ENCODE measurements at places on chromosomes 3 and 15. TPM values are rescaled to one million over a fixed set of nuclear protein-coding genes. Genes with fewer than 3 reads are reported as not detected.
A peak's percentile ranks its signal among the peaks of the same experiment; 100 is the strongest.

DNA sequence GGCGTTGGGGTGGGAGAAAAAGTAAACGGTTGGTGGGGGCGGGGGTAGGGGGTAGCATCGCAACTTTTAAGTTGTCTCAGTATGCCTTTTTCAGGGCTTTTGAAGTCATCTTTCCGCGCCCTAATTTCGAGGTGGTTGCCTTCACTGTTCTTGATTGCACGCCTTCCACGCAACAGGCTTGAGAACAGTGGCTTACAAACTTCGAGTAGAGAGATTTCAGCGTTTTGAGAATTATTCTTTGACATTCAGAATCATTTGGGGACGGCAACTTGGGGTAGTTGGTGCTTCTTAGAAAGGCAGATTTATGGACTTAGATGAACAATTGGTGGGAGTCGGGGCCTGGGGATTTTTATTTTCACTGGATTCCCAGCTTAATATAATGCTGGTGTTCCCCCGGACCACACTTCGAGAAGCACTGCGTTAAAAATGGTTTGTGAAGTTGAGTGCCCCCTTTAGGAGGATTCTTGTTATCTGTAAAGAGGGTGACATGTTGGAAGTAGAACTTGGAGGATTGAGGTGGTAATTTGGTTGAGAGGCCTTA, 880 bp downstream of the PPP4R2 start:
- DNase-seq = peak; percentile 60

- DNase-seq = no peak
These were observed 60.3 kb downstream of the STRIT1 start for GRCh38 chr3:155233213-155233612.

NR2E3 gene
- polyA plus RNA-seq = 0.62 TPM

GRCh38 chr3:122825460-122825859, 30.6 kb downstream of the SLC49A4 start:
- no peak for DNase-seq

DNA sequence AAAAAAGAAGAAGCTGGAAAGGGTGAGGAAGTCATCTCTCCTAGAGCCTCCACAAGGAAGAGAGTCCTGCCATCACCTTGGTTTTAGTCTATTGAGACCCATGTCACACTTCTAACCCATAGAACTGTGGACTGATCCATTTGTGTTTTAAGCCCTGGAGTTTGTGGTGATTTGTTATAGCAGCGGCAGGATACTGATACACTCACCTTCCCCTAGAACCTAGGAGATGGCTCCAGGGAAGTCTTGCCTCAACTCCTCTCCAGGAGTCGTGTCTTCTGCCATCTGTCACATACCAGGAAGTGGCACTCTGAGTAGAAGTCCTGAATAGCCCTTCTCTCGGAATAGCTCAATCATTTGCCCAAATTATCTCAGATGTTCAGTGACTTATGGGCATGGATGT, 14.6 kb upstream of the APBA2 start:
- no peak for DNase-seq

DNA sequence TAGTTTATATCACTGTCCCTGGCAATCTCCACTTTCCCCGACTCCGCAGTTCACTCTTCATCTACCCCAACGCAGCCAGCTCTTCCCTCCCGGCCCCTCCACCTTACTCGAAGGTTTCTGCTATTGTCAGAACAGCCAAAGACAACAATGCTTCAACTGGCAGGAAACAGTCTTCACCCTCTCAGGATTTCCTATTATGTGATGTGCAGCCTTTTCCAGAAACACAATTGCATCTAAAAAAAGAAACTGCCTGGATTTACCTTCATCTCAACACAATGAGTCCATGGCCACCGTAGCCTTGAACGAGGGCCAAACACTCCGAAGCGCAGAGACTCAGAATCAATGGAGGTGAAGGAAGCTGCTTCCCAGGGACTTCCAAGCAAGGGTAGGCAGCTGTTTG, 182.1 kb upstream of the TSC22D2 start:
- DNase-seq = no peak

DNA sequence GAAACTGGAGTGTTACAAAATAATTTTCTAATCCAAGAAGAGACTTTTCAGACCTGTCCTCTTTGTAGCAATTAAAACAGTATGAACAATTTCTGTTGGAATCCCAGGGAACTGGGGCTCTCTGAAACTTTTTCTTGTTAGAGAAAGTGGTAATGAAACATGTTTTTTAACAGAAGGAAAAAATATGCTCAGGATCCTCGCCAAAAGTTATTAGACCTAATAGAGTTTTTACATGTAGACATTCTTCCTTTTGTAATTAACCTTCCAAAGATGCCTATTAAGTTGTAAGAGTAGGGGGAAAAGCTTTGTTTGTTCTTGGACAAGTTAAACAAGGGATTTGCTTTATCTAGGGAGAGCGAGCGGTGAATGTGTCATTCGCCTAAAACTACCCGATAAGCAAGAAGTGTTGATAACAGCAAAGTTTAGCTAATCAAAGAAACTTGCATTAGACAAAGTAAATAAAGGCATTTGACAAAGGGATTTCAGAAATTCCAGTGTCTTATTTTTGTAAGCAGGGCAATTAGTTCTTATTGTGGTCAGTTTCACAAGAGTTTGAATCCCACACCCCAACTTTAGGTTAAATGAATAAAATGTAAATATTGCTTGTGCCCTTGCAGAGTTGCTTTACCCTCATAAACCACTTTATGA, 2.3 kb downstream of the RARB start:
- no peak for DNase-seq

CCDC71 gene
- polyA plus RNA-seq = 28.5 TPM

GOLGA6B gene
- polyA plus RNA-seq = not detected

DLEC1 gene
- polyA plus RNA-seq = 1.2 TPM

DNA sequence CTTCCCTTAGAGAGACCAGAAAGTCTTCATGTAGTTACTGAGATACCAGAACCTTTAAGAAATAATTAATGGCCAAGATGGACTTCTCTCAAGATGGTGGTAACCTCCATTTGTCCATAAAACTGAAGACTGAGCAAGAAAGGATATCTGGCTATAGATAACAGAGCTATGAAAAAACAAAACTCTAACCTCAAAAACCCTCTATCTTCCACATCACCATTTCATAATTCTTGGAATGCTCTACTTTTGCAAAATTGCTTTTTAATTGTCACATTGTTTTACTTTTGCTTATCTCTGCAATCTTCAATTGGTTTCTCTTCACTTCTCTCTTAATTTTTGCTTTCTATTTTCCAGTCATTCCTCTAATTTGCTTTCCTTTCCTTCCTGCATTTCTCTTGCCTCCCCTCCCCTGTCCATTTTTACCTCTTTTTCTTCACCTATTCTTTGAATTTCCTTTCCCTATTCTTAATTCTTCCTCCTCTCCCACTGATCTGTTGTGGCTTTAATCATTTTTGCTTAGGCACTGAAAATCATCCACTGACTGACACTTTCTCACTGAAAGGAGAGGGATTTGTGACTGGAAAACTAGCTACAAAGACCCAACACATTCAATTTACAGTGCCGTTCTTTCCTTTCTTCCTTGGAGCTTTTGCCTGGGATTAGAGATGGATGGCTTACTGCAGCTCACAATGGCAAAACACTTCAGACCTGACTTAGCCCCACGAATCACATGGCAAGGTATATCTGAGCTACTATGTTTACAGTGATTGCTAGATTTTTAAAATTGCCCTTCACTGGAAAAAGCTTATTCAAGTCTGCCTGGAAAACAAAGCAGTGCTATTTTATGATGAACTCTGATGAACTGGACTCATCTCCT, 242.8 kb downstream of the CHST2 start:
- no peak for DNase-seq

AGTR1 gene
- 18.4 TPM for polyA plus RNA-seq

DNA sequence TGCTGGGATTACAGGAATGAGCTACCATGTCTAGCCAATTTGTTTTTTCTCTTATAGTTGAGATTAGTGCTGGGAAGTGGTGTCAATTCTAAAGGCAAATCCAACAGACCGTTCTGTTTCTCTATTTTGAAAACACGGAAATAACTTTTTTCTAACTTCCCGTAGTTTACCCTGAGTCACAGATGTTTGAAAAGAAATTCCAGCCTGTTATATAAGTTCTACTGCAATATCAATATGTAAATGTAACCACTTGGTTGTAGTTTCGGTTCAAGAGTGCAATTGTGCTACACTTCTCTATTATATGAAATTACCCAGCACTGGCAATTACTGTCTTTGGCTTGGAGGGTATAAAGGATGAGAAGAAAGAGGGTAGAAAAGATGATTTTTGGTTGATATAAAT, 22.3 kb upstream of the GNB4 start:
- no peak for DNase-seq

PYGO1 gene
- polyA plus RNA-seq = 13.8 TPM

BTLA gene
- polyA plus RNA-seq = 0.84 TPM

DNA sequence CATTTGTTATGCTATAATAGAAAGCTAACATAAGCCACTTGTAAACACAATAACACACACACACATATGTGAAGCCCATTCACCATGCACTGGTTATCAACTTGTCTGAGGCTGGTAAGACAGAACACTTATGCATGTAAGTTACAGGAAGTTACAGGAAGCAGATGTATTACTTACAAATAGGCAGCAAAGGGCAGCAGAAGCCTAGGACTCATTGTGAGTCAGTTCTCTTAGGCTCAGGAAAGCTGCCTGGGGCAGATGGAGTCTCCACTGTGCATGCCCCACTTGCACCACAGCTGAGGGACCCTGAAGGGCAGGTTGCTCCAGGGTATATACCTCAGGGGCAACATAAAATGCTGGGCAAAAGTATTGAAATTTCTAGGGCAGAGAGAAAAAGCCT, 748.8 kb upstream of the CCDC54 start:
- no peak for DNase-seq

COX5A gene
- polyA plus RNA-seq = 192 TPM

C3orf20 gene
- polyA plus RNA-seq = 0.19 TPM

TGM5 gene
- not detected for polyA plus RNA-seq

- no peak for DNase-seq
These were observed at the start of gene CIDEC for GRCh38 chr3:9879830-9880549. CIDEC (minus strand) TSS chr3:9880253; CDS start chr3:9878486, 1,767 bp downstream.

CCR9 gene
- 0.09 TPM for polyA plus RNA-seq
